Breast epithelium (tissue), 4 donors: ENCODE measurements at places on chromosomes 4 and X. TPM values are rescaled to one million over a fixed set of nuclear protein-coding genes. Genes with fewer than 3 reads are reported as not detected.

- DNase-seq = no peak
- H3K36me3 ChIP-seq = no peaks in the 10 kb centered on the region
- H3K4me3 ChIP-seq = no peak overlapping the region
- no peak overlapping the region for H3K27ac ChIP-seq
- H3K27me3 ChIP-seq = peaks cover 15% of the 10 kb centered on the region
- no peaks in the 10 kb centered on the region for H3K4me1 ChIP-seq
Measured at GRCh38 chrX:44314808-44315207, 28.7 kb downstream of the EFHC2 start.

- no peaks in the 10 kb centered on the region for H3K27me3 ChIP-seq
- no peak overlapping the region for H3K27ac ChIP-seq
- H3K36me3 ChIP-seq = peaks cover 6% of the 10 kb centered on the region
- H3K4me1 ChIP-seq = no peaks in the 10 kb centered on the region
Measured at GRCh38 chr4:125483278-125483677, 168.5 kb downstream of the FAT4 start.

GRCh38 chr4:169342159-169342860 is 71.6 kb upstream of the SH3RF1 start:
- H3K27me3 ChIP-seq = no peaks in the 10 kb centered on the region
- H3K4me3 ChIP-seq = no peak overlapping the region
- DNase-seq = no peak
- H3K27ac ChIP-seq = no peak overlapping the region
- H3K36me3 ChIP-seq = no peaks in the 10 kb centered on the region

- H3K36me3 ChIP-seq = no peaks in the 10 kb centered on the region
- no peak overlapping the region for H3K27ac ChIP-seq
- H3K27me3 ChIP-seq = no peaks in the 10 kb centered on the region
- H3K4me3 ChIP-seq = no peak overlapping the region
Measured at GRCh38 chr4:167196344-167197012, 37.8 kb downstream of the SPOCK3 start.

DNA sequence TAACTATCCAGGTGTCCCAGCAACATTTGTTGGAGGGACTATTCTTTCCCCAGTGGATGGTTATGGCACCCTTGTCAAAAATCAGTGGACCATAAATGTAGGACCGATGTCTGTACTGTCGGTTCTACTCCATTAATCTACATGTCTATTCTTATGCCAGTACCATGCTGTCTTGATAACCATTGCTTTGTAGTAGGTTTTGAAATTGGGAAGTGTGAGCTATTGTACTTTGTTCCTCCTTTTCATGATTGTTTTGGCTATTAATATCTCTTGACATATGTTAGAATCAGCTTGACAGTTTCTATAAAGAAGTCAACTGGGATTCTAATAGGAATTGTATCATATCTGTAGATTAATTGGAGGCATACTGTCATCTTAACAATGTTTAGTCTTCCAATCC is 112.7 kb downstream of the HNRNPD start:
- H3K27me3 ChIP-seq = no peaks in the 10 kb centered on the region
- no peak for DNase-seq
- H3K36me3 ChIP-seq = no peaks in the 10 kb centered on the region
- no peaks in the 10 kb centered on the region for H3K4me1 ChIP-seq
- no peak overlapping the region for H3K4me3 ChIP-seq
- H3K27ac ChIP-seq = no peak overlapping the region

MBNL3 gene
- total RNA-seq = 42.6 TPM

- no peak overlapping the region for H3K27ac ChIP-seq
- H3K4me3 ChIP-seq = no peak overlapping the region
- H3K27me3 ChIP-seq = no peaks in the 10 kb centered on the region
- no peak for DNase-seq
- no peaks in the 10 kb centered on the region for H3K4me1 ChIP-seq
Measured at GRCh38 chrX:122940199-122940598, 243.9 kb upstream of the GRIA3 start.

GRCh38 chr4:188005561-188005960 is 10.0 kb downstream of the ZFP42 start:
- H3K27me3 ChIP-seq = no peaks in the 10 kb centered on the region
- H3K4me3 ChIP-seq = no peak overlapping the region
- no peak overlapping the region for H3K27ac ChIP-seq
- no peaks in the 10 kb centered on the region for H3K4me1 ChIP-seq
- H3K36me3 ChIP-seq = no peaks in the 10 kb centered on the region

- no peaks in the 10 kb centered on the region for H3K27me3 ChIP-seq
- no peaks in the 10 kb centered on the region for H3K36me3 ChIP-seq
- no peak overlapping the region for H3K4me3 ChIP-seq
- no peak overlapping the region for H3K27ac ChIP-seq
- DNase-seq = no peak
Measured at GRCh38 chr4:105605493-105605892, 53.1 kb downstream of the ARHGEF38 start.

DNA sequence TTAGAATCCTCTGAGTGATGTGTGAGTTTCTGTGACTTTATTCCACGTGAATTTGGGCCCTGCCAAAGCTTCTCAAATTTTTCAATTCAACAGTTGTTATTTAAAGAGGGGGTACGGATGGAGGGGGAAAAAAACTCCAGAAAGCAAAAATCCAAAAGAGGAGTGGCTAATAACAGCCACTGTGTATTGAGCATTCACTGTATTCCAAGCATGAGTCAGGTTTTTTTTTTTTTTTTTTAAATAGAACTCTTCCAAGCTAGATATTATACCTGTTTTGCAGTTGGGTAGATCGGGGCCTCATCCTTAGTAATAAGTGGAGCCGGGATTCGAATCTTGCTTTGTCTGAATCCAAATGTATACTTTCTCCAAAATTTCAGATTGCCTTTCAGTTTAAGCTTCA is 6.4 kb upstream of the RHOH start:
- no peak for DNase-seq
- H3K4me3 ChIP-seq = no peak overlapping the region
- H3K27me3 ChIP-seq = no peaks in the 10 kb centered on the region
- H3K36me3 ChIP-seq = no peaks in the 10 kb centered on the region
- H3K4me1 ChIP-seq = no peaks in the 10 kb centered on the region
- H3K27ac ChIP-seq = peak overlapping the region; percentile 34

MAGEE2 gene
- total RNA-seq = not detected

TCP11X2 gene
- total RNA-seq = not detected

GRCh38 chr4:2096073-2096609 is 37.0 kb downstream of the NAT8L start:
- H3K4me3 ChIP-seq = no peak overlapping the region
- H3K27ac ChIP-seq = no peak overlapping the region
- no peaks in the 10 kb centered on the region for H3K4me1 ChIP-seq
- no peak for DNase-seq

DNA sequence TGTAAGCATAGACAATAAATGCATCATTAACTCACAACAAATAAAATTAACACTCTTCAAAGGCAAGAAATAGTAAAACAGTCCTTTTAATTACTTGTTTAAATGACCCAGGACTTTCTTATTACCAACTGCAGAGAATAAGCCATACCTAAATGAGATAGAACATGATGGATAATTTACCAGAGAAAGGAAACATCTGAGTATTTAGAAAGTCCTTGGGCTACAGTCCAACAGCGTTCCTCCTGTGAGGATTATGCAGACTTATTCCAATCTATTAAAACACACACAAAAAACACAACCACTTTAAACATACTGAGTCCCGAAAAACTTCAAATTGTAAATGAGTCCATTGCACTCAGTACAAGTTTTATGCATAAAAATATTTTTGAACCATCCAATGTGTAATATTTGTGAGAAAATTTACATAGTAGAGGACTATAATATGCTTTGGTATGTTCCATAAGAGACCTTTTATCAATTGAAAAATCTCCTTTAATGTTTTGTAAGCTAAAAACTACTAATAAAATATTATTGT is 129.2 kb downstream of the NR3C2 start:
- H3K27ac ChIP-seq = no peak overlapping the region
- H3K36me3 ChIP-seq = no peaks in the 10 kb centered on the region
- DNase-seq = no peak
- H3K27me3 ChIP-seq = no peaks in the 10 kb centered on the region
- no peak overlapping the region for H3K4me3 ChIP-seq

RS1 gene
- not detected for total RNA-seq

HTN3 gene
- total RNA-seq = not detected

DNA sequence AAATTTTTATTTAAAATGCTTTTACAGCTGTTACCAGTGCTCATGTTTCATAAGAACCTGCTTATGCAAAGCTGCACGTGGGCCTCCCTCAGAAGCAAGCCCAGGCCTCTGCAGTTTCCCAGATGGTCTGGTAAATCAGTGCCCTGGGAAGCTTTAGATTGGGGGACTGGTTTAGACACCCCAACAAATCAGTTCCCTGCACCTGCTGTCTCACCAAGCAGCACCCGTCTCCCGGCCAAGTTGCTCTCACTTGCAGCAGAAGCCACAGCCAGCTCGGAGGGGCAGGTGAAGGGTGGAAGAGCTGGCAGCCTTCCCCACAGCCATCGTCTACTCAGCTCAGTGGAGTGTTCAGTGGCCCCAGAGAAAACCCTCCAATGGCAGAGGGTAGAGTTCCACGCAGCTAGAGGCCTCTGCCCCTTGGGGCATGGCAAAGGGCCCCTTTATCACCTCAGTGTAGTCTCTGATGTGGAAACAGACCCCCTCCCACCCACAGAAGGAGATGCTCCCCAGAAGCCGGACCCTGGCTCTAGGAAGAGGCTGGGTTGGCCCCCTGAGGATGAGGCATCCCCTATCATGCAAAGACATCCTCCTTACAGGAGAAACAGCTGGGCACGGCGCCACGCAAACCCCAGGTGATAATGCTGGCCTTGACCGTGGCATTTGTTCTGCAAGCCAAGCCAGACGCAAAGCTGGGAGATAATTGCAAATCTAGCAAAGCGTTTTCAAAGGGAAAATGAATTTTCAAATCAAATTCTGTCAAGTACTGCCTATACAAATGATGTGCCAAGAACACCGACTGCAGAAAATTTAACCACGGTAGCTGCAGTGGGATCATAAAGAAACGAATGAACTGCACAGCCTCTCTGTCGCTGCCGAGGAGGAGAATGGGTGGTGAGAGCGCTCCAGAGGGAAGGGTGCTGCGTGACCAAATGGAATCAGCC is 51.9 kb downstream of the ZFYVE28 start:
- H3K4me1 ChIP-seq = peaks cover 6% of the 10 kb centered on the region
- no peak overlapping the region for H3K27ac ChIP-seq
- no peak overlapping the region for H3K4me3 ChIP-seq

DNA sequence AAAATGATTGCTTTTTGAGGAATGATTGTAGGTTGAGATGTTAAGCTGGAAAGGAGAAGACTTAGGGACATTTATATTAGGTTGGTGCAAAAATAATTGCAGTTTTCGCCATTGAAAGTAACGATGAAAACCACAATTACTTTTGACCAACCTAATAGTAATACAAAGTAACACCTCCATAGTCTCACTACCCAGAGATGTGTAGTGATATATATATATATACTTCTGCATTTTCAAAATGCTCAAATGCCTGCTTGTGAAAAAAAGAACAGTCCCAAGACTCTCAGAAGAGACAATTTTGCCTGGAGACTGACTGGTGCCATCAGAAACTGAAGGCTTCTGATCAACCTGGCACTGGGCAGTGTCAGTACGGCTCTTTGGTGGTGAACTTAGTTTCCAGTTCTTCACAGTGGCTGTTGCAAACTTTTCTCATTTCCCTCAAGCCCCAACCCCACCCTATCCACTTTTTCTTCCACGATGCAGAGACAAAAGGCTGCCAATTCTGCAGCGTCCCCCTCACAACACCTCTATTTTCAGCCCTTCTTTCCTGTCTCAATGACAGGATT is 35.1 kb upstream of the TAPT1 start:
- H3K4me1 ChIP-seq = no peaks in the 10 kb centered on the region
- no peak overlapping the region for H3K4me3 ChIP-seq
- H3K36me3 ChIP-seq = no peaks in the 10 kb centered on the region
- no peak for DNase-seq
- no peaks in the 10 kb centered on the region for H3K27me3 ChIP-seq
- H3K27ac ChIP-seq = no peak overlapping the region

DNA sequence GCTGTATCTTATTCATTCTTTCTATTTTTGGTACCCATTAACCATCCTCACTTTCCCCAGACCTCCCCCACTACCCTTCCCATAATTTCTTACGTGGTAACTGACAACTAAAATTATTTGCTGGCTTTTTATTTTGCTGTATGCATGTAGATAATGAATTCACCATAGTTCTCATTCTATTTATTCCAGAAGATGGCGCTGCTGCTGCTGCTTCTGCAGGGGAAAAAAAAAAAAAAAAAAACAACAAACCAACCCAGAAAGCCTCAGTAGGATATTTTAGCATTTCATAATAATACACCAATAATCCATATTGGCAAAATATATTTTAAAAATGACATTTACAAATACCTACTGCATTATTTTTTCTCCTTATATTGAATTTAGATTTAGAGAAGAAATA is 416.6 kb upstream of the MAGEB18 start:
- H3K27ac ChIP-seq = no peak overlapping the region
- H3K36me3 ChIP-seq = no peaks in the 10 kb centered on the region
- DNase-seq = no peak
- H3K27me3 ChIP-seq = no peaks in the 10 kb centered on the region
- H3K4me1 ChIP-seq = no peaks in the 10 kb centered on the region

- no peaks in the 10 kb centered on the region for H3K27me3 ChIP-seq
- H3K4me3 ChIP-seq = no peak overlapping the region
- no peak overlapping the region for H3K27ac ChIP-seq
- DNase-seq = no peak
- no peaks in the 10 kb centered on the region for H3K36me3 ChIP-seq
Measured at GRCh38 chr4:79563219-79563618, 155.2 kb upstream of the GK2 start.

DNA sequence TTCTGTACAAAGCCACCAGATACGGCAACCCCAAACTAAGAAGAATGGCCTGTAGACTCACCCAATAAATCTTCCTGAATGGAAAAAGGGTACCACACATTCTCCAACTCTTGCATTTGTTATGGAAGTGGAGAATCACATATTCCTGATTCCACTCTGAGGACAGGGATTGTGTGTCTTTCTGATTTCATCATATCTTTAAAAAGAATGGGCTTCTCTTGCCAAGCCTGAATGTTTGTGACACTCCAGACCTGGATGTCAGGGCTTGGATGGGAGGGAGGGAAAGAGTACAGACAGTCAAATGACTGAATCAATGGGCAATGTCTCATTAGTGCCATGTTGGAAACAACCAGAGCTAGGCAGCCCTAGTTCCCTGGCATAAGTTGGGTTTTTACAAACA is 77.4 kb downstream of the PLAC1 start:
- DNase-seq = no peak
- no peak overlapping the region for H3K4me3 ChIP-seq
- H3K27me3 ChIP-seq = no peaks in the 10 kb centered on the region

DNA sequence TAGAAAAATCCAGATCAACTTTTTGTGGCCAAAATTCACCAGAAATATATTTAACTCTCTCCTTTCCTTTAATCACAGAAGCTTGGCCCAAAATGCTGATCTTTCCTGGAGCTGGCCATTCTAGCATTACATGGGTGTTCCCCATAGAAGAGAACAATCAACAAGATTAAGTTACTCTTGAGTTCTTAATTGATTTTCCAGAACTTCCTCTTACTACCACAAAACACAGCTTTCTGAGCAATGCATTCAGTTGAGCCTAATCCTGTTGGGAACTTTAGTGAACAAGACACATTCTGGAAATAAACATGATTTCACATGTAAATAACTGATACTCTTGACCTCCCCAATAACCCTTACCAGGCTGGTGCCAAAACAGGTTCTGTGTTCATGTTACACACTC is 45.4 kb upstream of the STIM2 start:
- no peak for DNase-seq
- H3K4me1 ChIP-seq = no peaks in the 10 kb centered on the region
- no peaks in the 10 kb centered on the region for H3K27me3 ChIP-seq
- no peak overlapping the region for H3K27ac ChIP-seq
- no peaks in the 10 kb centered on the region for H3K36me3 ChIP-seq
